ENCODE measurements at places on chromosomes 12 and 14. TPM values are rescaled to one million over a fixed set of nuclear protein-coding genes. Genes with fewer than 3 reads are reported as not detected.

DNA sequence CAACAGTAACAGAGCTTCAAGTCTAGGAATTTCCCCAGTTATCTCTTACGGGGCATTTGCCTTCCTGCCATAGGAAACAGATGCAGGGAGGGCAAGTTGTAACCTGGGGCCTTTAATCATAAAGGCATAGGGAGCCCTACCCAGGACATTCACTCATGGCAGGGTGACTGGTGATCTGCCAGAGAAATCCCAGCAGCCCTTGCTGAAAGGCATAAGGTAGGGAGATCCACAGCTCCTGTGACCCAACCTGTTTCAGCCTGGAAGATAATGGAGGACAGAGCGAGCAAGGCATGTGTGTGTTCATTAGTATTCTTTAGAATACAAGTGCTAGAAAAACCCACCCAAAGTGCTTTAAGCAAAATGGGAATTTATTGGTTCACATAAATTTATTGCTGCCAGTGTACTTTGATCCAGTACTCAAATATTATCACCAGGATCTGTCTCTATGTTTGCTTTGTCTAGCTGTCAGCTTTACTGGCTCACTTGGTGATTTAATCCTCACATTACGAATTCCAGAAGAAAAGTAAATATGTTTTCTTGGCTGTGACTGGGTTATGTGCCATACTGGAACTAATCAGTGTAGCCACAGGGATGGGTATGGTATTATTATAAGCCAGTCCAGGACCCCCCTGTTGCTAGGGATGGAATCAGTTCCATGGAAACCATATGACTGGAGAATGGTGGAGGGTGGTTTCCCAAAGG, 21.1 kb upstream of the AKAP6 start:
- no peaks in the 10 kb centered on the region for H3K27me3 ChIP-seq
- H3K27ac ChIP-seq: no peak overlapping the region
- no peak for DNase-seq
- no peaks in the 10 kb centered on the region for H3K36me3 ChIP-seq
- H3K4me1 ChIP-seq: no peaks in the 10 kb centered on the region

GRCh38 chr12:55612646-55613045, 24.0 kb upstream of the OR10P1 start:
- H3K36me3 ChIP-seq: peaks cover 6% of the 10 kb centered on the region
- DNase-seq: no peak
- no peak overlapping the region for H3K27ac ChIP-seq
- H3K27me3 ChIP-seq: peaks cover 29% of the 10 kb centered on the region
- H3K4me3 ChIP-seq: no peak overlapping the region

DNA sequence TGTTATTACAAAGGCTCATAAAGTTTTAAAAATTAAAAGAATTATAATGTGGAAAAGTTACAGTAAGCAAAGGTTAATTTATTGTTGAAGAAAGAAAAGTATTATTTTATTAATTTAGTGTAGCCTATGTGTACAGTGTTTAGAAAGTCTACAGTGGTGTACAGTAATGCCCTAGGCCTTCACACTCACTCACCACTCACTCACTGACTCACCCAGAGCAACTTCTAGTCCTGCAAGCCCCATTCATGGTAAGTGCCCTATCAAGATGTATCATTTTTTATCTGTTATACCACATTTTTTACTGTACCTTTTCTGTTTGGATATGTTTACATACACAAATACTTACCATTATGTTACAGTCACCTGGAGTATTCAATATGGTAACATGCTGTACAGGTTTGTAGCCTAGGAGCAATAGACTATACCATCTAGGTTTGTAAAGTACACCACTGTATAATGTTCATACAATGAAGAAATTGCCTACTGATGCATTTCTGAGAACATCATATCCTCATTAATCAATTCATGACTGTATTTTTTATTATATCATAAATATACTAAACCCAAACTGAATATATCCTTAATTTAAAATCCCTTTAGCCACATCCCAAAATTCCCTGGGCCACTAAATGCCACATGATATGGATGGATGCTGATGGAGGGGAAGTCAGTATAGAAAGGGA, 43.6 kb upstream of the NID2 start:
- H3K4me3 ChIP-seq: no peak overlapping the region
- no peaks in the 10 kb centered on the region for H3K27me3 ChIP-seq
- no peaks in the 10 kb centered on the region for H3K4me1 ChIP-seq
- no peaks in the 10 kb centered on the region for H3K36me3 ChIP-seq

DNA sequence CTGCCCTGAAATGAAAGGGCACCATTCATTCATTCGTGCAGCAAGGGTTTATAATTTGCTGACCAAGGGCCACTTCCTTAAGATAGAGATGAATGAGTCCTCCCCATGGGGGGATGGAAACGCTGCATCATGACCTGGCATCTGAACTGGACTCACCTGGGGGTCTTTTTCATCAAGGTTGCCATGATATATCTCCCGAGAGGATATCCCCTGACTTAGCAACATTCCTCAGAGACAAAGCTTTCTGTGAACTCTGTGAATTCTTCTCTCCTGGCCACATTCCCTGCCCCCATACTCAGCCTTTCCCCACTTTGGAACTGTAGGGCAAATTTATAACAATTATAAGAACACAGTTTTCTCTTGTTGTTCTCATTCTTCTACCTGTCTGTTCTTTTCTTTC, 30.8 kb downstream of the SRRM4 start:
- H3K36me3 ChIP-seq: peaks cover 2% of the 10 kb centered on the region
- no peaks in the 10 kb centered on the region for H3K4me1 ChIP-seq
- peaks cover 27% of the 10 kb centered on the region for H3K27me3 ChIP-seq

- no peak overlapping the region for H3K4me3 ChIP-seq
- peaks cover 41% of the 10 kb centered on the region for H3K4me1 ChIP-seq
- H3K36me3 ChIP-seq: peaks cover 25% of the 10 kb centered on the region
- H3K27ac ChIP-seq: peak overlapping the region; percentile 10
- DNase-seq: no peak
Observed at GRCh38 chr12:49767333-49767732, 26.0 kb downstream of the TMBIM6 start.

WNT1 gene
- total RNA-seq: not detected

- H3K4me3 ChIP-seq: no peak overlapping the region
- no peaks in the 10 kb centered on the region for H3K36me3 ChIP-seq
- no peak overlapping the region for H3K27ac ChIP-seq
Observed at GRCh38 chr12:109613649-109614455, 40.3 kb downstream of the MVK start.

DNA sequence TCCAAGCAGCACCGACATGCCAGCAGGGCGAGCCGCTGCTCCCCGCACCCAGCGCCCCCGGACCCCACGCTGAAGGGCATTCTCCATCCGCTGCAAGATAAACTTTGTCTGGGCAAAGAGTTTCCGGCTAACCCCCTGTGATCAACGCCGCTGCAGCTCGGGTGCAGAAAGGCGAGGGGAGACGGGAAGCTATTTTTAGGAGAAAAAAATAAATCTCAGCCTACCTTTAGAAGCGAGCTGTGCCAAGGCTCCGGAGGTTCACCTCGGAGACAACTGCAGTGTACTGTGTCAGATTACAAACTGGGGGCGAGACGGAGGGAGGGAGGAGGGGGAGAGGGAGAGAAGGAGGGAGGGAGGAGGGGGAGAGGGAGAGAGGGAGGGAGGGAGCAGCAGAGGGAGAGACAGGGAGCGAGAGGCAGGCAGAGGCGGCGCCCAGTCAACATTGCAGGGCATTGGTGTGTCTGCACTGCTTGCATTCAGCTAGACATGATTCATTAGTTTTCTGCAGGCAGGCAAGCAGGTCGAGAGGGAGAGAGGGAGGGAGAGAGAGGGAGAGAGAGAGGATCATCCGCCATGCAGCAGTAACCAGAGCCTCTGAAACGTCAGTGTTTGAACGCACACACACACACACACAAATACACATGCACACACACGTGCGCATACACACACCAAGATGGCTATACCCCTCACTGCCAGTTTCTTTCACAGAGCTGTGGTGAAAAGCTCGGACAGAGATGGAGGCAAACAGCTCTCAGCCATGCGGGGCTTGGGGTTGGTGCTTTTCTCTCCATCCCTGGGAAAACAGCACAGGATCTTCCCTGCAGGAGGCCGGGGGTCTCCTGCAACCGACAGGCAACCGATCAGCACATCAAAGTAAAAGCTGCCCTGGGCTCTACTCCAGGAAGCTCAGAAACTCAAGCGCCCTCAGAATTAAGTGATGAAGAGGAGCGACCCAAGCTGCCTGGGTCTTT, at the start of gene RIMBP2:
TSS of gene RIMBP2 (minus strand) at position 302 of the 971 bp plus-strand sequence. CDS start 237,286 bp downstream, outside the sequence.
- no peak within 1 kb of the TSS for H3K4me3 ChIP-seq
- DNase-seq: no peak
- H3K27me3 ChIP-seq: peaks cover 71% of the 10 kb centered on the region
- no peak within 1 kb of the TSS for H3K27ac ChIP-seq
- H3K36me3 ChIP-seq: no peaks in the 10 kb centered on the region

DNA sequence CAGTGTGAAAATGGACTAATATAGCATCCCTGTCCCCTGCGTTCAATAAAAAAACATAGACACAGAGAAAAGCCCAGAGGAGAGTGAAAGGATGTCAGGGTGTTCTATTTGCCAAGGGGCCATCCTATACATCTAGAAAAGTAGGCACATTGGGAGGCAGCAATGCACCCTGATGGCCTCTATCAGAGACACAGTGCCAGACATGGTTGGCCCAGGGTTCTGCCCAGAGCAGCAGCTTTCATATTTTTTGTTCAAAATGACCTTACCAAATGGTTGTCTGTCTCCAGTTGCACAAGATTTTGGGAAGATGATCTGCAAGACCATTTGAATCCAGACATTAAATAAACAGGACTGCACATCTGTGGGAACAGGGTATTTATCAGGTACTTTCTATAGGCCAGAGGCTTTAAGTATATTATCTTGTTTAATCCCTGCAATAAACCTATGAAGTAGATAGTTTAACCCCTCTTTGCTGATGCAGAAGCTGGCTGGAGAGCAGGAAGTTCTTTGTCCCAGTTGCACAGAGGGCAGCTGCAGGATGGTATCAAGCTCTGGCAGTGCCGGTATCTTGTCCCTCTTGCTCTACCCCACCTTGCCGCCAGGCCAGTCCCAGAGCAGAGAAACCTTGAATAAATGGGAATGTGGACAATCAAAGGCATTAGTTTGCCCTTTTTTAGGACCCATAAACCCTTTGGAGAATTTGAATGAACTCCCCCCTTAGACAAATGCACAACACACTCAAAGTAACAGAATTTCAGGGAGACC, 171.8 kb upstream of the PWP1 start:
- H3K4me3 ChIP-seq: no peak overlapping the region
- no peak for DNase-seq
- peaks cover 19% of the 10 kb centered on the region for H3K4me1 ChIP-seq
- H3K27ac ChIP-seq: no peak overlapping the region

- H3K27me3 ChIP-seq: no peaks in the 10 kb centered on the region
- peaks cover 70% of the 10 kb centered on the region for H3K4me1 ChIP-seq
- no peak for DNase-seq
- no peak overlapping the region for H3K4me3 ChIP-seq
- H3K36me3 ChIP-seq: peaks cover 20% of the 10 kb centered on the region
- H3K27ac ChIP-seq: peak overlapping the region; percentile 84
Observed at GRCh38 chr12:104683831-104684503, 227.2 kb downstream of the CHST11 start.

- H3K4me3 ChIP-seq: no peak overlapping the region
- H3K4me1 ChIP-seq: no peaks in the 10 kb centered on the region
- H3K27ac ChIP-seq: no peak overlapping the region
- no peaks in the 10 kb centered on the region for H3K27me3 ChIP-seq
- H3K36me3 ChIP-seq: no peaks in the 10 kb centered on the region
- DNase-seq: no peak
Observed at GRCh38 chr12:78441737-78442453, 422.7 kb upstream of the SYT1 start.

GRCh38 chr12:84740602-84741001, 172.0 kb downstream of the SLC6A15 start:
- no peaks in the 10 kb centered on the region for H3K36me3 ChIP-seq
- DNase-seq: no peak
- H3K27me3 ChIP-seq: no peaks in the 10 kb centered on the region
- H3K27ac ChIP-seq: no peak overlapping the region

PFDN5 gene
- total RNA-seq: 321 TPM

- no peak overlapping the region for H3K4me3 ChIP-seq
- no peak for DNase-seq
- H3K4me1 ChIP-seq: peaks cover 37% of the 10 kb centered on the region
- H3K27ac ChIP-seq: no peak overlapping the region
Observed at GRCh38 chr12:45671254-45671653, 58.3 kb upstream of the ARID2 start.

All from activated naive CD8-positive, alpha-beta T cell treated with anti-CD3 and anti-CD28 coated beads for 36 hours (primary cell).